Right ventricle myocardium superior (tissue), 1 donor: ENCODE measurements at places on chromosomes 4 and X.

DNA sequence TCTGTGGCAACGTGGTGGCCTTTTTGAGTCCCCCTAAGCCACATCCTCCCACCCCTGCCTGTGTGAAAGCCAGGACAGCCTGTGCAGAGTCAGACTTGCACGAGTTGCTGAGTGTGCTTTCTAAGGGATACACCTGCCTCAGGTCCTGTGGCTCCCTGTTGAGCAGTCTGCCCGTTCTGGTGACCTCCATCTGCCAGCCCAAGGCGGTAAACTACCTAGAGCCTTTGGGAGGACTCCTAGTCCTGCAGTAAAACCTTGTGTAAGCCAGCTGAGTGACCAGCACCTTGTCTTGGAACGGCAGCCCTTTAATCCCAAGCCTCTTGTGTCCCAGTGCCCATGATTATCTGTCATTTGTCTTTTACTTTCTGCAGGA, 69.3 kb downstream of the NBDY start:
- no peak for DNase-seq

GRCh38 chrX:151870602-151871001, 42.1 kb upstream of the MAGEA4 start:
- DNase-seq: no peak

- DNase-seq: no peak
These were observed 6.2 kb downstream of the NCAPG start for GRCh38 chr4:17817027-17817426.

DNA sequence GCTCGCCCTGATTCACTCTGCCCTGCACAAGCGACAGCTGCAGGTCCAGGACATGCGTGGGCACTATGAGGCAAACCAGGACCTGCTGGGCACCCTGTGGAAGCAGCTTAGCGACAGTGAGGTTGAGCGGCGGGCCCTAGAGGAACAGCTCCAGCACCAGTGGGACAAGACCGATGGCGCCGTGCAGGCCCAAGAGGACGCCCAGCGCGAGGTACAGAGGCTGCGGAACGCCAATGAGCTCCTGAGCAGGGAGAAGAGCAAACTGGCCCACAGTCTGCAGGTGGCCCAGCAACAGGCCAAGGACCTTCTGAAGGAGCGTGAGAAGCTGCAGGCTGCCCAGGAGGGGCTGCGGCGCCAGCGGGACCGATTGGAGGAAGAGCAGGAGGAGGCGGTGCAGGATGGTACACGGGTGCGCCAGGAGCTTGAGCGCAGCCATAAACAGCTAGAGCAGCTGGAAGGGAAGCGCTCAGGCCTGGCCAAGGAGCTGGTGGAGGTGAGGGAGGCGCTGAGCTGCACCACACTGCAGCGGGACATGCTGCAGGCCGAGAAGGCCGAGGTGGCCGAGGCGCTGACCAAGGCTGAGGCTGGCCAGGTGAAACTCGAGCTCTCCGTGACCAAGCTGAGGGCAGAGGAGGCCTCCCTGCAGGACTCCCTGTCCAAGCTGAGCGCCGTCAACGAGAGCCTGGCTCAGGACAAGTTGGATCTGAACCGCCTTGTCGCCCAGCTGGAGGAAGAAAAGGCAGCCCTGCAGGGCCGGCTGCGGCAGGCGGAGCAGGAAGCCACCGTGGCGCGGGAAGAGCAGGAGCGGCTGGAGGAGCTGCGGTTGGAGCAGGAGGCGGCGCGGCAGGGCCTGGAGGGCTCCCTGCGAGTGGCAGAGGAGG, 12.8 kb downstream of the SMIM10L2A start:
- DNase-seq: no peak

GRCh38 chr4:185039508-185040273, 21.4 kb downstream of the HELT start:
- DNase-seq: no peak

DNA sequence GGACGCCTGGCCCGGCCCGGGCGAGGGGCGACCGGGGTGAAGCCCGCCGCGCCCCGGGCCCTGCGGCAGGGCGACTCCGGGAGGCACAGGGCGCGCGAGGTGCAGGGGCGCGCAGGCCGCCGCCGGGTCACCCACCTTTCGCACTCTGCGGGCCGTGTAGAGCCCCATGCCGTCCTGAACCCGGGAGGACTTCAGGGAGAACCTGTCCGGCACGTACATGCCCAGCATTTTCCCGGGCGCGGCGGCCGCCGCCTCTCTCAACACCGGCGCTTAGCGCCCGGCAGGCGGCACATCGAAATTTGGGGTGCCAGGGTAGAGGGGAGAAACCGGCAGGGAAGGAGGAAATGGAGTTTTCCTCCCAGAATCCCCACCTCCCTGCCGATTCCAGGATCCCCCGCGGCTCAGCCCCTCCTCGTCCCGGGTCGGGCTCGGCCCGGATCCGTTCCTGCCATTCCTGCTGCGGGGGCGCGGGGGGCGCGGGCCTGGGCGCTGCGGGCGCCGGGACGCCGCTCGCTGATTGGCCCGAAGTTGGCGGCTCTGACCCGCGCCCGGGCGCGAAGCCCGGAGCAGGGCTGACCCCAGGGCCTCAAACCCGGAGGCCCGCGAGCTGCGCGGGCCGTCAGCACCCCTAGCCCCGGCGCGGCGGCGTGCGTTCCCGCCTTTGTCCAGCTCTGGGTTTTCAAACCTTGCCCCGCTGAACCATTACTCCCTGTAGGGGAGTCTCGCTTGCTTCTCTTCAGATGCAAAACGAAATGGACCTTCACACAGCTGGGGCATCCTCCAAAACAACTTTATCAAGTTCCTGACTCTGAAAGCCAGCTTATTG, at the start of gene PRDM5:
TSS of gene PRDM5 (minus strand) at position 346 of the 826 bp plus-strand sequence. CDS start at position 228, 118 bp downstream.
- DNase-seq: peak; percentile 78
